ENCODE measurements at places on chromosomes 5 and 9.

DNA sequence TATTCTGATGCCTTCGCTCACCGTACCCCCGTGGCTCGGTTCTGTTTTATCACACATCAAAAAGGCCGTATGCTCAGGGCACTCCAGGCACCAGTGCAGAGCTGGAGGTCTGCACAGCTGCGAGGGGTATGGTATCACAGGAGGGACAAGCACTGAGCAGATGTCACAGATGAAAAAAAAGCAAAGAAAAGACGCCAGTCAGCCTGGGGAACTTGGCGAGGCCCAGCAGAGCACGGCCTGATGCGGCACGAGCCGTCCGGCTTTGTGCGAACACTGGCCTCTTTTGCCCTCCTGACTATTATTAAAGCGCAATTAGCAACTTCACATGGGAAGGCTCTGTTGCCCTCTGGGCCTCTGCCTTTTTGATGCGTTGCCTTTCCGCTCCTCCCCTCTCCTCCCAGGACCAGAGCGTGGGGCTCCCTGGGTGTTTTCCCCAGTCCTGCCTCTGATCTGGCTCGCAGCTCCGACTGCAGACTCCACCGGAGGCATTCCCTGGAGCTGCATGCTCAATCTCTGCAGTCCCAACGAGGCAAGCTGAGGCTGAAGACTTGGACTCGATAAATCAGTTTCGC lies 44.4 kb downstream of the AK8 start:
- DNase-seq = no peak

DNA sequence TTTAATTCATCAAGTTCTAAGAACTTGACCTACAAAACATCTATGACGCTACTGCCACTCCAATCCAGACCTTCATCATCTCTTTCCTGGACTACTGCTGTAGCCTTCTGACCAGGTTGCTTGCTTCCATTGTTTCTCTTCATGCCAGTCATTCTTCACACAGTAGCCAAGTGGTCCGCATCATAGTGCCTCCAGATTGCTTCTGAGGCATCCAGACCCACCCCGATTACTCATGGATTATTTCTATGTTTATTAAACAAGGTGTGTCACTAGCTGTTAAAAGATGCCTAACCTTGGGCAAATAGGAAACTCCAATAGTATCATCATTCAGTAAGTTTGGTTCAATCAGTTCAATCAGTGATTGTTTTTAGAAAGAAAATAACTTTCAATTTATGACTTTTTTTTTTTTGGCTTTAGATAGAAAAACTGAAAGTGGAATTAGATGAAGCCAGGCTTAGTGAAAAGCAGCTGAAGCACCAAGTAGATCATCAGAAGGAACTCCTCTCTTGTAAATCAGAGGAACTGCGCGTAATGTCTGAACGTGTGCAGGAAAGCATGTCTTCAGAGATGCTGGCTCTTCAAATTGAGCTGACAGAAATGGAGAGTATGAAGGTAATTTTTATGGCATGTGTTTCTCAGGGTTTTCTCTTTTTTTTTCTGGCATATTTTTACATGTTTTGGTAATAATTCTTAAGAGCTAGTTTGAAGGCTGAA lies 9.5 kb downstream of the SPDL1 start:
- no peak for DNase-seq

DNA sequence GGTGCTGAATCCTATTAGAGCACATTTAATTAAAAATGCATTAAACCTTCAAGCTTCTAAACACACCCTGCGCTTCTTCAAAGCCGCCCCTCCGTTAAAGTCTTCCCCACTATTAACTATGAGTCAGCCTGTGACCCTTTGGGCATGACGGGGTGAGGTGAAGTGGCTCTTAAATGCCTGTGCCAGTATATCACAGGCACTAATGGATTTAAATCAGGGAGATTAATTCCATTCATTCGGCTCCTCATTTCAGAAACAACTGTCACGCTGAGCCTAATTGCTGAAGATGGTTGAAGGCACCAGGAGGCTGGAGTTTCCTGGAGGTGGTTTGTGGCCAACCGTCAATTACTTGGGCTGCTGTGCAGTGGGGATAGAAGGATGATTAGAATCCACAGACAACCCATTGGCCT lies 192.6 kb upstream of the MSX2 start:
- DNase-seq = no peak

- no peak for DNase-seq
These were observed 61.4 kb downstream of the SNX24 start for GRCh38 chr5:122906768-122907167.

- DNase-seq = no peak
These were observed 1.7 kb upstream of the ZSWIM6 start for GRCh38 chr5:61330341-61330844.

- DNase-seq = no peak
These were observed 317.6 kb downstream of the CWC27 start for GRCh38 chr5:65086234-65086890.

DNA sequence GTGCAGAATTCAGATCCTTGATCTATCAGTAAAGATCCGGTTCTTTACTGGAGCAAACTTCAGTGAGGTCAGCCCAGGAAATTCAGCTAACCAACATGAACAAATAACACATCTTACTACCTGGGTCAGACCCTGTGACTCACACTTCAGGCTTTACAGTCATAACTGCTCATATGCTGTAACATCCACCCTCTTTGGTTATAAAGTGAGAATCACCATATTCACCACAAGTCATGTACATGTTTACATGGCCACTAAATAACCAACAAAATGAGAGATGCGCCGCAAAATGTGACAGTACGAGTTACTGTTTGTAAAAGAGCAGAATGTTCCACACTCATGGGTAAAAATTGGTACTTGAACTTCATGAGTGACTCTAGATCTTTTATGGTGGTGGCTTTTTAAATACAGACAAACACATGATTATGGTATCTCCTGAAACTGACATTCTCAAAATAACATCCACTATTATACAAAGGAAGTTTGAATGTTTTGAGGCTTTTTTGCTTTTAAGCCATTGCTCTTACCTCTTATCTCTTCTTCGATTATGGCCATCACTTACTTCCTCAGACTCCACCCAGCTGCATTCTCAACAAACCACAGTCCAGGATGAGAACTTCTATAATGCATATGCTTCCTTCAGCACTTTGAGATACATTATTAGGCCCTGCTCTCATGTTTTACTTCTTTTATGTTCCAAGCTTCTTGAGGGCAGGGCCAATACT lies 516.6 kb downstream of the RAB3C start:
- no peak for DNase-seq

DNA sequence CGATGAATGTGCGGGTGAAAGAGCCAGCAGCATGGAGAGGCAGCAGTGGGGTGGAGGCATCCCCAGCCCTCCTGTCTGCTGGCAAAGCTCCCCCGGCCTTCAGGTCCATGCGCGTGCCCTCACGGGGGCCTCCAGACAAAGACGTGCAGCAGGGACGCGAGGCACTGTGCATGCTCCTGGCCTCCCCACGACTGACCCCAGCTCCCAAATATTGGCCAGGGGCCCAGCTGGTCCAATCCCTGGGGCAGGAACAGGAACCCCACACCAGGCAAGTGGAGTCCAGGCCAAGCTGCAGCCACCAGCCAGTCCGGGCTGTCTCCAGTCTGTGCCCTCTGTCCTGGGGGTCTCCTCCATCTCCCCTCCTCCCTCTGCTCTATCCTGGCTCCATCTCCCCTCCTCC lies 33.5 kb upstream of the LRRC14B start:
- no peak for DNase-seq

DNA sequence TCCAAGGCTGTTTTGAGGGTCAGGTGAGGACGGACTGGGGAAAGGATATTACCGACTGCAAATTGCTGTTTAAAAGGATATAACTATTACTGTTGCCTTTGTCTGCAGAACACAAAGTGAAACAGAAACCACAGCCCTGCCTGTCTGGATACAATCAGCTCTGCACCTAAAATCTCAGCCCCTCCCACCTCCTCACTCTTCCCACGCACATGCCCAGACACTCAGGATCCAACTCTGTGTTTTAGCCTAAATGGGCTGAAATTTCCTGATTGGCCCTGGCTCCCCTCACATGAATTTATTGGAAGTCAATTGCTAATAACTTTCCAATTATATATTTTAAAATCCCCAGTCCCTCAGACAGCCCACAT lies 176.3 kb upstream of the PPP1R26 start:
- DNase-seq = no peak

GRCh38 chr9:133125941-133126696 lies 5.1 kb upstream of the RALGDS start:
- DNase-seq = no peak

- DNase-seq = peak; percentile 13
These were observed 265.8 kb downstream of the MLLT3 start for GRCh38 chr9:20356403-20357036.

DNA sequence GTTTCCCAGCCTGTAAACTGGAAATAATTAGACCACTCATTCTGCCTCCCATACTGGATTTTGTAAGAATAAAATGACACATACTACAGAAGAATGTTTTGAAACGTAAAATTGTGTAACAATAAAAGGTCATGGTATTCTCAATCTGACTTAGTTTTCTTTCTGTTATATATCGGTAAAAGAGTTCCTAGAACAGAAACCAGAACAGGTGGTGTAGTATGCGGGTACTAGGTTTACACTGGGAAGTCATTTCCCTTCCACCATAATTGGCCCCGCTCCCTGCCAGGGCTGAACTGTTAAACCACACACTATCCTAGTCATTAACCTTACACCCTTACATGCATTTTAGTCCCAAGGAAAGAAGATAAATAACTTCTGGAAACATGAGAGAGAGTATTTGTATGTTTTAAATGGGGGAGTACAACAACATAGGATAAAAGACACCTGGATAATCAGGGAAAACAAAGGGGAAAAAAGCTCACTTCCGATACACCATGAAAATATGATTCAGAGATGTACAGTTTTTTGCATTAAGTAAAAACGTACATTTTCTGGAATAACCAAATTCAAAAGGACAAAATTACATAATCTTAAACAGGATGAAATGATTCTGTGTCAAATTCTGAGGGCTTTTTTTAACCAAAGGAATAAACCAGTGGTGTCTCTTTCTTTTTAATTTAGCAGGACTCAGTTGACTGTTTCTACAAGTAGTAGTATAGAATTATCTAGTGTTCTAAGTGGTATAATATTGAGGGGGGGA lies 199.7 kb downstream of the GLIS3 start:
- no peak for DNase-seq

DNA sequence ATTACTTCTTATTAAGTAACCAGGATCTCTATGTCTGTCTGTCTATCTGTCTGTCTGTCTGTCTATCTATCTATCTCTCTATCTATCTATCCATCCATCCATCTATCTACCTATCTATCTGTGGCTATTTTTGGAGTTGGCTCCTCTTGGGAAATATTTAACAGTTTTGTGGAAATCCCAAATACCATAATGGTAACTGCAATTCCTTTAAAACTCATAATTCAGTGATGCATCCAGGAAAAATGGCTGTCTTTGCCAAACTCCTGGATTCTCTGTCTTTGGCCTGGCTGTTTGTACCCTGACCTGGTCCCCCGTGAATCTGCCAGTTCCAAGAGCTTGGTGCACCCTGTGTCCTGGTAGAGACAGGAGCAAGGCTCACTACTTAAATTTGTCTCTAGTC lies 197.0 kb downstream of the PCSK1 start:
- no peak for DNase-seq

DNA sequence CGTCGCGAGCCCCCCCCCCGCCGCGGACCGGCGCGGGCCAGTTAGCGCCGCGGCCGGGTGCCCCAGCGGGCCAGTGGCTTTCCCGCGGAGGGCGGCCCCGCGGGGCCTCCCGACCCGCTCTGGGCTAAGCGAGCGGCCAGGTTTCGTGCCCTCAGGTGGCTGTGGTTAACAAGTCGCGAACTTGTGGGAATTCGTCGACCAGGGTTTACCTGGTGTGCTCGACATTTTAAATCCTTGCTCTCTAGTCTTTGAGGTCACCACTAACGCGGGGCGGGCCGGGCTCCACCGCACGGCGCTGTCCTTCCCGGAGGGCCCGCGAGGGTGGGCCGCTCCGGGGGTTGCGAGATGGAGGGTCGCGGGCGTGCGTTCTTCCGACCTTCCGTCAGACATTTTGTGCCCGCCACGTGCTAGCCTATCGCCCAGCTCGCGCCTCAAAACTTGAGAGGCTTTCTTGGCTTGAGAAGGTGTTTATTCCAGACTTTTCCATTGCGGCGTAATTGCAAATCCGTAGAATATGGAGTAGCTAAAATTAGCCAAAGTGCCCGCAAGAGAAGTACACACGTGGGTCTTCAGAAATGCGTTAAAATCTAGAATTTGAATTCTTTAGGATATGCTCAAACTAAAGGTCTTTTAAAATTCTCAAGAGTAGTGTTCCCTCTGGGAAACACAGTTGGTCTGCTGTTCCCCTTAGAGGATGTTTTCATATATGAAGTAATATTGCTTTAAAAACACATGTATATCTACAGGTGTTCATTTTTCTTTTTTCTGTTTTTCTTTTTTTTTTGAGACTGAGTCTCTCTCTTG lies 2.1 kb downstream of the ANP32B start:
- peak; percentile 32 for DNase-seq

DNA sequence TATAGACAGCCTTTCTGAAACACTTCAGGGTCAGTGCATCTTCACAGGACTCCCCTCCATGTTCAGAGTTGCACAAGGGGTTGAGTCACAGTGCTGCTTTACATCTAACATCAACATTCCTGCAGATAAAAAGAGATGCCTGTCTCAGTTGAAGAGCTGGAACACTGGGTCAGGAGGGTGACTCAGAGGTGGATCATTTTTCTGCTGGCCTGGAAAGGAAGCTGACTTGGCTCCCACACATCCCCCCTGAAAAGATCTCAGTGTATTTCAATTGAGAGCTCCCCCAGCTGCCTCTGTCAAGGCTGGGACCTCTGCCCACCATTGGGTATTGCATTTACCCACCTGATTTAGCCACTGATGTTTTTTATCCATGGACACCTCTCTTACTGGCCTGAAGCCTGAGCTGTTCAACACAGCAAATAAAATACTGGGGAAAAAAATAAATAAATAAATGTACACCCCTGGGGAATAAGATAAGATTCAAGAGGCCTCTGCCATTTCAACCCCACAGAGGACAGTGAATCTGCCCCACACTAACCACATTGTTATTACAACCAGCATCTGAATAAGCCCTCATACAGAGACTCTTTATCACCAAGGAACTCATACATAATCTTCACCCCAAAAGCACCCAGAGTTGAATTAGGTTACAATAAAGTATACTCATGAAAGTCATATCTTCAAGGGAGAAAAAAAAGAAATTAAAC lies 716.4 kb downstream of the SEMA5A start:
- no peak for DNase-seq

GRCh38 chr5:167320019-167320418 lies 971.4 kb upstream of the WWC1 start:
- no peak for DNase-seq

GRCh38 chr9:83188277-83188676 lies 125.3 kb upstream of the RASEF start:
- DNase-seq = no peak

- DNase-seq = no peak
These were observed 8.7 kb upstream of the CETN3 start for GRCh38 chr5:90418214-90418613.

GRCh38 chr5:177275883-177276282 lies 27.6 kb downstream of the RAB24 start:
- DNase-seq = no peak

DNA sequence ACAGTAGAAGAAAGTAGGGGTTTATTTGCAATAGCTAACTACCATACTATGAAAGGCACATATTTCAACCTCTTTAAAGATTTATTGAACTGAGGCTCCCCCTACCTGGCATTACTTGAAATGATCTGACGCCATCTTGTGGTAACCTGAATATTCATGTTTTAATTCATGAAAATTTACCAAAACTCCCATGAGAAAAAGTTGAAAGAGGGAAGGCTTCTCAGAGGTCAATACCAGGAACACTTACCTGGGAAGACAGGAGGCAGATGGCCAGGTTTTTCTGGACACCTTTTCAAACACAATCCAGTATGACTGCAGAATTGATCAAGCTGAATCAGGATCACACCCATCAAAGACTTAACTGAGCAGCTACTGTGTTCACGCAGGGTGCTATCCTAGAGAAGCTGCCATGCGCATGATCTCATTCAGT lies 9.4 kb downstream of the PRELID2 start:
- no peak for DNase-seq

Measured in stimulated activated CD4-positive, alpha-beta T cell treated with anti-CD3 and anti-CD28 coated beads, Interleukin-2, amount 100 ng/mL, for 48 hours (primary cell).